T-cell (primary cell): ENCODE measurements at places on chromosomes 2 and 18.
A peak's percentile ranks its signal among the peaks of the same experiment; 100 is the strongest.

- no peak for DNase-seq
Measured at GRCh38 chr2:233449081-233449901, 95.0 kb downstream of the DGKD start.

- no peak for DNase-seq
Measured at GRCh38 chr18:12048827-12049175, 44.8 kb upstream of the ANKRD62 start.

GRCh38 chr2:74886811-74887210 is 52.9 kb downstream of the HK2 start:
- no peak for DNase-seq

GRCh38 chr2:80737047-80737446 is 432.5 kb upstream of the LRRTM1 start:
- no peak for DNase-seq

DNA sequence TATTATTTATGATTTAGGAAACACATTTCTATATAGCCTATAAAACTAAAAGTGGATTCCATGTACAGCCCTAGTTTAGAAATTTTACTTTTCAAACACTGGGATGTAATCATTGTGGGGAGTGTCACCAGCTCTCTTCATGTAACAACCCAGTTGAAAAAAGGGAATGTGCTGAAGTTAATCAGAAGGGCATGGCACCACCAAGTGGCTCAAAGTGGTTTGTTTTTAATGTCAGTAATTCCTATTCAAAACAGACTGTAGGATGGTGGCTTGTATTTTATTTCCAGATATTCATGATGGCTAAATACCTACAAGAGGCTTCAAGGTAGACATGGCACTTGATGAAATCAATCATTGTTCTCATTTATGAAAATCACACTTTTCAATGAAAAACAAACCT is 58.1 kb upstream of the TMEM182 start:
- DNase-seq, result no peak

- peak; percentile 37 for DNase-seq
Measured at GRCh38 chr2:96142217-96143113, 2.8 kb downstream of the DUSP2 start.

DNA sequence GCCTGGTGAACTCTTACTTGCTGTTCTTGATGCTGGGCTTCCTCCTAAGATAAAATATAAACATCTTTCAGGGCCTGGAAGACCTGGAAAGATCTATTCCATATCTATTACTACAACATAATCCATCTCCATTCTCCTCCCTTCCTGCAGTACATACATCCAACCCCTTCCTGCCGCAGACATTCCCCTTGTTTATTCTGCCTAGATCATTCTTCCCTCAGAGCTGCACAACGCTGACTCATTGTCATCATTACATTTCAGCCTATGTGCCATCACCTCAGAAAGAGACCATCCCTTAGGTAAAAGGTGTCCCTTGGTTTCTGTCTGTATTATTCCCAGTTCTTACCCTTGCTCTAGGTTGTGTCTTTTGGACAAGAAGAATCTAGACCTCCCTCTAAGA is 2.5 kb upstream of the CDH7 start:
- DNase-seq, result no peak

DNA sequence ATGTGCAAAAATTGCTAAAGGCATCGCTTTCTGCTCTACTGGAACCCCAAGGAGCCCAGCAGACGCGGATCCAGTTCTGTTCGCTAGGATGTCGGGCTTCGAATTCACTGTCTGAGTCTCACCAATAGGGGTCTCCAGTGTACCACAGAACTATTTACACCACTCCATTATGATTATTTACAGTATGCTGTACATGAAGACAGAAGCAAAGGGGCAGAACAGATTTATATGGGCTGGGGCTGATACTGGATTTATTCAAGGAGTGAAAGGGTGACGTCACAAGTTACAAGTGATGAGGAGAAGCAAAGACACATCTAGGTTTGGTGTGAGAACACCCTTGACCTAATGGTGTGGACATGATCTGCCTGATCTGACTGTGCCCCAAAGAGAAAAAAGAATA is 185.3 kb upstream of the ATP5MC3 start:
- DNase-seq, result no peak

DNA sequence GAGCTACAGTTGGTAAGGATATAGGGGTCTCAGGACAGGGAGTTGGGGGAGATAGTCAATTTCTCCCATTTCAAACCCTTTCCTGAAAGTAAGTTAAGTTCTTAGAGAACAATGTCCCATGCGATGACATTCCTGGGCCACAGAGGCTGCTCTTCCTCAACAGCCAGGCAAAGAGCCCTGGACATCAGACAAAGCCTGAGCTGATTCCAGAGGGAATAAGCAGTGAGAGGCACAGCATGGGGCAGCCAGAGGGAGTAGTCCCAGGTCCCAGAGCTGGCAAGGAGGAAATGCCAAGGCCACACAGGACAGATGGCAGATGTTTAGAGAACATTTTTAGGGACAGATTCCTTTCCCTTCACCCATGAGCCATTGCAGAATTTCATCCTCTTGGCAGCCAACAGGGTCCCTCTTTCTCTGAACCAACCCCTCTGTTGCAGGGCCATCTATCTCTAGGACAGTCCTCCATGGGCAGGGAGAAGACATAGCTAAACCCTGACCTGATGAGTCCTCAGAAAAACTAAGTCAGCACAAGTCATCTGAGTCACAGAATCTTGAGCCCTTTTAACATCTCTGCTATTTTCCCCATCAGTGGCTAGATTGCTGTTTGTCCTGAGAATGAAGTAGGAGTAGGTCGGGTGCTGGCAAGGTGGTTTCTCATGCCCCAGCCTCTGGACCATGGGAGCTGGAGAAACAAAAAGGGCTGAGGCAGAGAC is 81.6 kb upstream of the STPG4 start:
- DNase-seq, result no peak

GRCh38 chr2:232400256-232401015 is 6.2 kb upstream of the ALPG start:
- no peak for DNase-seq

- DNase-seq, result no peak
Measured at GRCh38 chr18:70693246-70693645, 404.4 kb downstream of the SOCS6 start.

DNA sequence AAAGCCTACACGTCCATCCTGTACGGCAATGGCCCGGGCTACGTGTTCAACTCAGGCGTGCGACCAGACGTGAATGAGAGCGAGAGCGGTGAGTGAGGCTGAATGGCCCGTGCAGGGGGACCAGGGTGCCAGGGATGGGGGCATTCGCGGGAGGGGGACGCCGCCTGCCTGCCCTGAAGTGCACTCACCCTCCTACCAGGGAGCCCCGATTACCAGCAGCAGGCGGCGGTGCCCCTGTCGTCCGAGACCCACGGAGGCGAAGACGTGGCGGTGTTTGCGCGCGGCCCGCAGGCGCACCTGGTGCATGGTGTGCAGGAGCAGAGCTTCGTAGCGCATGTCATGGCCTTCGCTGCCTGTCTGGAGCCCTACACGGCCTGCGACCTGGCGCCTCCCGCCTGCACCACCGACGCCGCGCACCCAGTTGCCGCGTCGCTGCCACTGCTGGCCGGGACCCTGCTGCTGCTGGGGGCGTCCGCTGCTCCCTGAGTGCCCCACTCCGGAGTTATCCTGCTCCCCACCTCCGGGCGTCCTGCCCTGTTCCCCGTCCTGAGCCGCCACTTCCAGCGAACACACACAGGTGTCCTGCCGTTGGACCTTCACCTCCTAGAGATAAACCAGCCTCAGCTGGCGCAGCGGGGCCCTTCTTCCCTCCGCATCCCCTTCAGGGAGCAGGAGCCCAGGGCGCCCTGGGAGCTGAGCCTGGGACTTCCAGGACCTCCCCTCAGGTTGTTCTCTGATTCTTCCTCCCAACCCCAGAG is 2.9 kb downstream of the ALPI start:
- no peak for DNase-seq

DNA sequence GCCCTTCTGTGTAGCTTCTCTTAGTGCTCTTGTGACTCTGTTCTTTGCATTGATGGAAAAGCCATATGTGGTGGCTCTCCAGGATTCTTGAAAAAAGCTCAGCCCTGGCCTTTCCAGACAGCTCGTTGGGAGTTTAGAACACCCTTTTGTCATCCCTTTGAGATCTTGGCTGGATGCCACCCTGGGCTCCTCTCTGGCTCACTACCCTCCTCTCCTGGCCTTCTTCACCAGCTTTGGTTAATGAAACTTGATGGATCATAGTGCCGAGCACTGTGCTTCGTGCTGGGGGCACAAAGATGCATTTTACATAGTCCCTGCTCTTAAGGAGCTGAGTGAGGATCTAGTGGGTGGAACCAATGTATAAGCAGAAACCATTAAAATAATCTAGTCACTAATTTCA is 15.6 kb upstream of the FHOD3 start:
- DNase-seq, result no peak

DNA sequence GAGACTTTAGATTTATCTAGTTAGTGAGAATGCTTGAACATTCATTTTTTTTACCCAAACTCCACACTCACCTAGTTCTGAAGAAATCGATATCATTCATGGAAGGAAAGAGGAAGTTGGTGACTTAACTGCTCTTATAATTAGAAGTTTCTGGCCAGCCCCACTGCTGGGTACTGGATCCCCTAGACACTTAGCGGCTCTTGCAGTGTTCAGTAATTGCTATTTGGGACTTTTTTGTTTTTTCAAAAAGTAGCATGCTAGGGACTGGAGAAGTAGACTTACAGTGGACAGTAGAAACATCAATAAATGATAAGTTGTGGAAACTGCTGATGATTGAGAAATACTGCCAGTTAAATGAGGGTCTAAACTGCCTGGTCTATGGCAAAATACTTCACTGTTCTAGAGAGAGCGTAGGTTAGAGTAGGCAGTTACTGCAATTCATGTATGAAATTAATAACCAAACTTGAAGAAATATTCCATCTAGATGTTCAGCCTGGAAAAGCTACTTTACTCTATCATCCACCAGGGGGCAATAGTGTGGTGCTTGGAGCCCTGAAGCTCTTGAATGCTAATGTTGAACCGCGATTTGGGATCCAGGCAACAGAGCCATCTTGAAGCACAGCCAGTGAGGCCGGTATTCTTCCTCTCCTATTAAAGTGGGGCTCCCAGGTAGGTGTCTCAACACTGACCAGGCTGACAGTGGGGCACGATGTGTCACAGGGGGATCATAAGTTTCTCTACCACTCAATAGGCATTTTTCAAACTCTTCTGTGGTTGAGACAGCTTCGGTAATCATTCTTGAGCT is 146.1 kb upstream of the SESTD1 start:
- DNase-seq, result no peak

- DNase-seq, result no peak
Measured at GRCh38 chr2:45140675-45141074, 131.4 kb upstream of the SIX2 start.

DNA sequence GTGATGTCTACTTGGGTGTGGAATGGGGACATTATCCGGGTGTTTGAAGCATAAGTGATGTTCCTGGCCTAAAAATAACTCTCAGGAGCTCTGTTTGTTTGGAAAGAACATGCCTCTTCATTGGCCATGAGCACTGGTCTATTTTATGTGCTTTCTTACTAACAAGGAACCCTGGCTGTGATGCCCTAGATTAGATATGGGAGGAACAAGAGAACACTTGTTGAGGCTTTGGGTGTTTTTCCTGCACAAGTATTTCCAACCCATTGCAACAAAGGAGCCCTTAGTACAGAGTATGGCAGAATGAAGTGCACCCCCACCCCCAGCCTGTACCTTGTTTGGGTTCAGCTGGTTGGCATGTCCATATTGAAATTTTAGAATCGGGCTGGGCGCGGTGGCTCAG is 95.9 kb downstream of the SLC4A3 start:
- no peak for DNase-seq

DNA sequence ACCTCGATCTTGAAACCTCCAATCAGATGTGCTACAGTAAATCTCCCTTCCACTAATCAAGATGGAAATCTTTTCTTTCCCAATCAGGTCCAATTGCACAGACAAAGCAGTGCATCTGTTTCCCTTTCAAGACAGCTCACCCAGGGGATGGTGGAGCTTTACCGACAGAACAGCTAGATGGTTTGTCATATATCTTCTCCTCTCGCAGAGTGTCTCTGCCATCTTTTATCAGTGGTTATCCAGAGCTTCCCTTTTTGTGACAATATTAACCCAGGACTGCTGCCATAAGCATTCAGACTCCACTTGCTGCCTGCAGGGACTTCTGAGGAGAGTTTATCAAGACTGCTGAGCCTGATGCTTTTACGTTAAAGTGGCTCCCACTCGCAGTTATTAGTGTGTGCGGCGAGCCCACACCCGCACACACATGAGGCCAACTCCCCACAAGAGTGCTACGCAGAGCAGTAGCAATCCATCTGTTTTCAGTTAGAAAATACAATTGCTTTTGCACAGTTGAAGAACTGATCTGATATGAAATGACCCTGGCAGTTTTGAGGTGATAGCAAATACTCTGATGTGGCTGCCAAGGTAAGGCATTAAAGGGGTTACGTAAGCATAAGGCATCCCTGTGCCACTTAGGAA is 398.9 kb downstream of the NCKAP5 start:
- DNase-seq, result no peak

GRCh38 chr2:75702593-75702992 is 8.1 kb downstream of the GCFC2 start:
- DNase-seq, result no peak

- DNase-seq, result no peak
Measured at GRCh38 chr2:71857636-71858035, 290.0 kb downstream of the CYP26B1 start.

- DNase-seq, result no peak
Measured at GRCh38 chr2:68438455-68439303, 28.4 kb downstream of the FBXO48 start.

- no peak for DNase-seq
Measured at GRCh38 chr2:31347750-31348149, 66.8 kb downstream of the XDH start.

GRCh38 chr18:36756242-36756641 is 72.6 kb downstream of the TPGS2 start:
- DNase-seq, result no peak

- DNase-seq, result no peak
Measured at GRCh38 chr2:223969856-223970255, 12.6 kb downstream of the MRPL44 start.

DNA sequence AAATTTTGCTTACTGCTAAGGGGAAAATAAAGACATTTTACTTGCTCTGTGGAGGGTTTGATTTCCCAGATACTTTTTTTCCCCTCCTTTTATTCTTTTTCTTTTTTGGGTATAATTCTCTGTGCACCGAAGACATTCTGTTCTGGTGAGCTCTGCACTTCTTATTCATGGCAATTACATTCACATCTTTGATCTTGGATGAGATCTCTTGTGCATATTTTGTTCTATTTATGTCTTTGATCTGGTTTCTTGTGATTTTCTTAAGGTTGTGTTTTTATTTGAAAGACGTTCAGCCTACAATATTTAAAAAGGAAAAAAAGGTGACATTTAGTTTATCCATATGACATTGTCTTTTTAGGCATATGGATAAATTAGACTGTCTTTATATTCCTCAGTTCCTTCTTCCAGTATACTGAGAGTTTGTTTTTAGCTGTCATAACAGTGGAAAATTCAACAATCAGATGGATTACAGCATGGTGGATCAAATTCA is 33.7 kb upstream of the EPHA4 start:
- DNase-seq, result no peak

DNA sequence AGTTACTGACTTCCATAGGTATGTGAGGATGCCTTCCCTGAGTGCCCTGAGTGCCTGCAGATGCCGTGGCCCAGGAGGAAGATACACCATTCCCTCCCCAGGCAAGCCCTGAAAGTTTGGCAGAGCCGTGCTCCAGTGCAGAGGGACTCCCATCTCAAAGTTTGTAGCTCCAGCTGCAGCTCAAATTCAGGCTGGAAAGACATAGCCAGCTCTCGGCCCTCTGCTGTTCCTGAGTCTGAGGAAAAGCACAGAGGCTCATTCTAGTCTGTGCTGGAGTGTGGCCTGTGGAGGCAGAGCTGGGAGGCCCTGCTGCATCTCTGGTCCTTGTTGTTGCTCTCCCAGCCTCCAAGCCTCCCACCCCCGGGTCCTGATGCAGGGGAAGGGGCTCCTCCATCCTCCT is 15.9 kb upstream of the TPO start:
- no peak for DNase-seq
